Non-pigmented ciliary epithelial cell (primary cell): ENCODE measurements at places on chromosomes 4 and X.

- no peak for DNase-seq
Measured at GRCh38 chr4:94370533-94371254, 28.1 kb upstream of the HPGDS start.

- DNase-seq: no peak
Measured at GRCh38 chr4:119755599-119755998, 127.0 kb upstream of the PDE5A start.

- no peak for DNase-seq
Measured at GRCh38 chrX:18348047-18348446, 6.4 kb downstream of the SCML2 start.

GRCh38 chrX:55111578-55112254, 22.9 kb downstream of the PAGE2 start:
- DNase-seq: no peak

GRCh38 chrX:134718966-134719317, 60.7 kb upstream of the PLAC1 start:
- DNase-seq: no peak

DNA sequence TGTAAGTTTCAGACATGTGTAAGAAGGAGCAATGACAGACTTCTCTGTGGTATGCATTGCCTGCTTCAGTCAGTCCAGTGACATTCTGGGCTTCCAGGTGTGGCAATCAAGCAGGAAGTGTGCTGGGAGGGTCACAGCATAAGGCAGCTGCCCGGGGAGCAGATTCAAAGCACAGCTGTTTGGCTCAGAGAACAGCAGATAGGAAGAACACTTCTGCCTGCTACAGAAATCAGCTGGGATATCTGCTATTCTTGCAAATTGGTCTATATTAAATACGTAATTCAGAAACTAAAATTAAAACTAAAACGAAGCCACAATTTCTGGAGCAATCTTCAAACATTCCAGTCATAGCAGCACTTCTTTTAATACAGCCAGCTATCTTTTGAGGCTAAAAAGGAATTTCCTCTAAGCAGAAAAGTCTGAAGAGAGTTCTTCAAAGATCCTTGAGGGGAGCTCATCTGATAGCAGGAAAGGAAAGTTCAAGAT, 47.5 kb upstream of the GALNT7 start:
- DNase-seq: no peak

- no peak for DNase-seq
Measured at GRCh38 chr4:8165374-8165896, 6.8 kb upstream of the ABLIM2 start.

DNA sequence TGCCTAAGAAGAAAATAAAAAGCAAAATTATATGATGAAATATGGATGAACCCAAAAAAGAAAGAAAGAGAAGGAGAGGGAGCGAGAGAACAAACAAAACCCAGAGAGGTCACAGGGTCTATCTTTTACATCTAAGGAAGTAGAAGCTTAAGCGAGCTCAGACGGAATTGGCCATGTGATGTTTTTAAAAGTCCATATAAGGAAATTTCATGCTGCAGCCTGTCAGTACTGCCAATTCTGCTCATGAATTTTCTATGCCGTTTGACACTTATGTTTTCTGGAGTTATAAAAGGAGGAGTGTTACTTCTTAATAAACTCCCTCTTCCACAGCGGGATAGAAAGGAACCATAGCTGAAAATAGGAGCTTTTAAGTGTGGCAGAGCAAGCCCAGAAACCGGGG, 32.9 kb upstream of the DCX start:
- no peak for DNase-seq

- DNase-seq: no peak
Measured at GRCh38 chrX:137032341-137032694, 1.5 kb downstream of the GPR101 start.

- no peak for DNase-seq
Measured at GRCh38 chr4:113760094-113760794, 1.3 kb downstream of the CAMK2D start.

GRCh38 chr4:108488865-108489264, 131.5 kb upstream of the RPL34 start:
- DNase-seq: no peak

GRCh38 chrX:149124526-149125108, 380.5 kb downstream of the IDS start:
- DNase-seq: no peak

DNA sequence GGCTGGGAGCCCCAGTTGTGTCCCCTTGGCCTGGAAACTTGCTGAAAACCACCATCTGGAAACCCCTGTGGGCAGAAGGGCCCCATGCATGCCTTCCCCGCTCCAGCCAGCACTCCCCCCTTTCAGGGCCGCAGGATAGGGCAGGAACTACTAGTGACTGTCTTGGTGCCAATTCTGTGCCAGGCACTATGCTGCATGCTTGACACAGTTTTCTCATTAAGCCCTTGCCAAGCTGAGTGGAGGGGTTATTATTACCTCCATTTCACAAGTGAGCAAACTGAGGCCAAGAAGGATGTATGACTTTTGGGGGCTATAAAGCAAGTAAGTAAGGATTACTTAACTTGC, 73.6 kb upstream of the PJA1 start:
- no peak for DNase-seq

DNA sequence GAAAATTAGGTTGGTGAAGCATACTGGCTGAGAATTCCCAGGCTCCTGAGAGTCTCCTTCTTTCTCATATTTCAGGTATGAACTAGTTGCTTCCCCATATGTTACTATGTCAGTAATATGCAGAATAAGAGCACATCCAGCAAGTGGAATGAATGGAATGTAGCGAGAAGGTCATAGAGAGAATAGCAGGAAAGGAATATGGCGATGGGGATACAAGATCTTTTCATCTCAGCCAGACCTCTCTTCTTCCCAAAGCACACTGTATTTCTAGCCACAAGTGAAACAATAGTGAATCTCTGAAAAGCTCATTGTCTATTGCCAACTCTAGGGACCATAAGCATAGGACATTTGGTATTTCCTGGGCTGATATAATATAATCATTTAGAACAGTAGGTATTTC, 54.6 kb upstream of the MMAA start:
- no peak for DNase-seq

DNA sequence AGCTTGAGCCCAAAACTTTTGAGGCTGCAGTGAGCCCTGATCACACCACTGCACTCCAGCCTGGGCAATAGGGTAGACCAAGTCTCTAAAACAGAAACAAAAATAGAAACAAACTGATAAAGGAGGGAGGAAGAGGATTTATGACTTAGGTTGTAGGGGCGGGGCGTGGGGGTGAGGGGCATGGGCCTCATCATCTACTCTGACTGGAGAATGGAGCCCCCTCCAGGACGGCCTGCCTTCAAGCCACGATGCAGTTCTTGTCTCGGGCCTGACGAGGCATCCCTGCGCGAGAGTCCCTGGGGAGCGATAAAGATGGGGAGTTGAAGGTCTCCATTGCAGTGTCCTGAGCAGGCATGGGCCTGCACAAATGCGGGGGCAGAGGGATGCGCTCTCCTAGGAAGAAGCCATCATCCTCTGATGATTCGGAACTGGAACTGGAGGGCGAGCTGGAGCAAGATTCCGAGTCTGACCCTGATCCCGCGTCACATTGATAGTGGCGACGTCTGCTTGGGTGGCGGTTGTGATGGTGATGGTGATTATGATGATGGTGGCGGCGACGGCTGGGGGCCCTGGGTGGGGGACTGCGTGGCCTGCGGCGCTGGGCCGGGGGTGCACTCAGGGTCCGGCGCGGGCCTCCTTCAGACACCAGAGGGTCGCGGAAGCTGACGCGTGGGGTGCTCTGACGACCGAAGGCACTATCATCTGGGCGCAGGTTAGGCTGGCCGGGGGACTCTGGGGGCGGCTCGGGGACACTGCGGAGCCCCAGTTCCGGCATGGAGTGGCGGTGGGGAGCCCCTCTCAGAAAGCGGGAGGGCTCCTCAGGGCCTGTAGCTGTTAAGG, 4.0 kb downstream of the PLP2 start:
- DNase-seq: no peak

DNA sequence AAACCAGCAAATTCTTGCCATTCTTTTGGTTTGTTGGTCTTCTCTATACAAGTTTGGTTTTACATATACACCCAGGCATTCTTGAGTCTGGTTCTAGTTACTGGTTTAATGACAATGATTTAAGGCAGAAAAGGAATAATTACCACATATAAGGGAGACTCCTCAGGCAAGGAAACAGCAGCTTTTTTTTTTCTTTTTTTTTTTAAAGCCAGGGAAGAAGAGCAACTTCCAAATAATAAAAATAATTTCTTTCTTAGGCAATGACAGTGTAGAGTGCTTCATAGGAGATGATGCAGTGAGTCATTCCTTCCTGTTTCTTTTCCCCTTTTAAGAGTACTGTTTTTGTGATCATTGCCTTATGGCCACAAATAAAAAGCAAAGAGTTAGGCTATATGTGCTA, 289.7 kb downstream of the DKK2 start:
- DNase-seq: peak; percentile 18

GRCh38 chr4:14272206-14272605, 644.7 kb upstream of the BOD1L1 start:
- no peak for DNase-seq

- no peak for DNase-seq
Measured at GRCh38 chrX:51024106-51024696, 113.7 kb downstream of the BMP15 start.

DNA sequence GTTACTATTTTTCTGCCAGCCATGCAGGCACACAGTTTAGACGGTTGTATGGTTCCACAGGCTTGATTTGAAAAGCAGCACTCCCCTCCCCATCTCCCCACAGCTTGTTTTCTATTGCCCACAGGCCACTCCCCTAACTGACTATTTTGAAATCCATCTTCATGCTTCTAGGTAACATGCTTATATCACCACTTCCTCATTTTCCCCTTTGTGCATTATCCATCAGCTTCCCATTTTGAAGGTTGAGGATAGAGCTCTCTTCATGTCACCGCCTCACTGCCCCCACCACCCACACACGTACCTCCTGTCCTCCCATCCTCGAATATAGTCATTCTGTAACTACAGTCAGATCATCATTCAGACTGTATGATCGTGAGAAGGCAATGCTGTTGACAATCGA, 224.7 kb downstream of the MID1 start:
- no peak for DNase-seq

- DNase-seq: peak; percentile 71
Measured at GRCh38 chr4:130257271-130257670, 1161.3 kb downstream of the C4orf33 start.

DNA sequence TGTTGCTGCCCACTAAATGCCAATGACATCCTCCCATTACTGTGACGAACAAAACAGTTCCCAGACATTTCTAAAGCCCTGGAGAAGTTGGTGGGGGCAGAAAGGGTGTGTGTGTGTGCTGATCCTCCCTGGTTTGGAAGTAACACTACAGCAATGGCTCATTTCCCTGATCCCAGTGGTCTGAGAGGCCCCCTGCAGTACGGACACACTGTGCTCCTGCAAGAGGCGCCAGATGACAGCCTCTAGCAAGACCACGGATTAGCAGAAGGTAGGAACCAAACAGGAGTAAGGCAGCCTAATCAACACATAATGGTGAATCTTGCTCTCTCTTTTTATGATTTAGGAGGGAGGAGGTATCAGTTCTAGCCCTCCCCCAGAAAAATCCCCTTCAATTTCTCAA, 49.6 kb downstream of the CHRDL1 start:
- DNase-seq: no peak

DNA sequence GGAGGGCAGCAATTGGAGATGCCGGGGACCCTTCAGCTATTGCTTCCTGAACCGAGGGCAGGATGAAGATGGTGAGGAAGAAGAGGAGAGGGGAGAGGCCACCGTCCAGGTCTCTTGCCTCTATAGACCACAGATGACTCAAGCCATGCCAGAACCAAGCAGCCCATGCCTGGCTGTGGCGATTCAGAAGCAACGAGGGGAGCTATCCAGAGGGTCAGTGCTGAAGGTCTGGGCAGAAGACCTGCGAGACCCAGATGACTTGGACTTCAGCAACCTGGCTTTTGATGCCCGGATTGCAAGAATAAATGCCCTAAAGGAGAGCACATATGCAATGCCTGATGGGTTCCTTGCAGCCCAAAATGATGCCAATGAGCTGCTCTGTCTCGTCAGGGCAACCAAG, 70.2 kb upstream of the PRPS2 start:
- DNase-seq: no peak

DNA sequence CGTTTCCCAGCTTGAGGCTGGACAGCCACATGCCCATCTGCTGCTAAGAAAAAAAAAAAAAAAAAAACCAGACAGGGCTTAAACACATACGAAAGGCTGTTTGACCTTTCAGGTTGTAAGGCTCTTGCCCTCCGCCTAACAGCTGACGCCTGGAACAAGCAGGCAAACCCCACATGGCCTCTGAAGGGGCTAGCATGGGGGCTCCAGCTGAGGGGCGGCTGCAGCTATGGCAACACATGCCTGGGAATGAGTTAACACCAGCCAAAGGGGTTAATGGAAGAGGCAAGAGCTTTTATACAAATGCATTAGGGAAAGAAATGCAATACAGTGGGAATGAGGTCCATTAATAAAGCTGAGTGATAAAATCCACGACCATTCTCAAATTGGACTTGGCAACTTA, 183.6 kb downstream of the ENOX2 start:
- no peak for DNase-seq

GRCh38 chr4:34720571-34720970, 1523.7 kb downstream of the ARAP2 start:
- no peak for DNase-seq

- peak; percentile 83 for DNase-seq
Measured at GRCh38 chr4:41095973-41096372, 118.4 kb downstream of the APBB2 start.

- DNase-seq: no peak
Measured at GRCh38 chr4:70706516-70706915, 15.2 kb upstream of the RUFY3 start.

GRCh38 chr4:52028970-52029369, 8.8 kb upstream of the LRRC66 start:
- peak; percentile 49 for DNase-seq

DNA sequence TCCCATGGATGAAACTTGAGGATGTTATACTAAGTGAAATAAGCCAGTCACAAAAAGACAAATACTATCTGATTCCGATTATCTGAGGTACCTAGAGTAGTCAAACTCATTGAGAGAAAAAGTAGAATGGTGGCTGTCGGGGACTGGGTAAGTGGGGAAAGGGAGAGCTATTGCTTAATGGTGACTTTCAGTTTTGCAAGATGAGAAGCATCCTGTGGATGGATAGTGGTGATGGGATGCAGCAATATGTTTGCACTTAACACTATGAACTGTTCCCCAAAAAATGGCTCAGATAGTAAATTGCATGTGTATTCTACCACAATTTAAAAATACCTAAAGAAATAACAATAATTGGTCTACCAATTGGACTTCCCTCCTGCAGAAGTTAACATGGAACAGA, 181.5 kb downstream of the SHROOM3 start:
- no peak for DNase-seq

DNA sequence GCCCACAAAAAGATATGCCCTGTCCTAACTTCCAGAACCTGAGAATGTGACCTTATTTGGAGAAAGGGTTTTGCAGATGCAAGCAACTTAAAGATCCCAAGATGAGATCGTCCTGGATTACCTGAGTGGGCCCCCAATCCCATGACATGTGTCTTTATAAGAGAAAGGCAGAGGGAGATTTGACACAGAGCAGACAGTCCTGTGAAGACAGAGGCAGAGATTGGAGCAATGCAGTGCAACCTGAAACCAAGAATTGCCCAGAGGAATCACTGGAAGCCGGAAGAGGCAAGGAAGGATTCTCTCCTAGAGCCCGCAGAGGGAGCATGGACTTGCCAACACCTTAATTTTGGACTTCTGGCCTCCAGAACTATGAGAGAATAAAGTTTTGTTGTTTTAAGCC, 171.5 kb downstream of the SMIM20 start:
- DNase-seq: no peak

GRCh38 chrX:148223361-148223760, 242.2 kb downstream of the FMR1NB start:
- no peak for DNase-seq
